ENCODE measurements at places on chromosomes 6 and 20.

GRCh38 chr6:356828-357251 lies 34.7 kb upstream of the IRF4 start:
- no peaks in the 10 kb centered on the region for H3K36me3 ChIP-seq
- no peak for DNase-seq
- H3K4me3 ChIP-seq, result no peak overlapping the region
- no peaks in the 10 kb centered on the region for H3K4me1 ChIP-seq
- no peaks in the 10 kb centered on the region for H3K27me3 ChIP-seq
- H3K27ac ChIP-seq, result no peak overlapping the region

DNA sequence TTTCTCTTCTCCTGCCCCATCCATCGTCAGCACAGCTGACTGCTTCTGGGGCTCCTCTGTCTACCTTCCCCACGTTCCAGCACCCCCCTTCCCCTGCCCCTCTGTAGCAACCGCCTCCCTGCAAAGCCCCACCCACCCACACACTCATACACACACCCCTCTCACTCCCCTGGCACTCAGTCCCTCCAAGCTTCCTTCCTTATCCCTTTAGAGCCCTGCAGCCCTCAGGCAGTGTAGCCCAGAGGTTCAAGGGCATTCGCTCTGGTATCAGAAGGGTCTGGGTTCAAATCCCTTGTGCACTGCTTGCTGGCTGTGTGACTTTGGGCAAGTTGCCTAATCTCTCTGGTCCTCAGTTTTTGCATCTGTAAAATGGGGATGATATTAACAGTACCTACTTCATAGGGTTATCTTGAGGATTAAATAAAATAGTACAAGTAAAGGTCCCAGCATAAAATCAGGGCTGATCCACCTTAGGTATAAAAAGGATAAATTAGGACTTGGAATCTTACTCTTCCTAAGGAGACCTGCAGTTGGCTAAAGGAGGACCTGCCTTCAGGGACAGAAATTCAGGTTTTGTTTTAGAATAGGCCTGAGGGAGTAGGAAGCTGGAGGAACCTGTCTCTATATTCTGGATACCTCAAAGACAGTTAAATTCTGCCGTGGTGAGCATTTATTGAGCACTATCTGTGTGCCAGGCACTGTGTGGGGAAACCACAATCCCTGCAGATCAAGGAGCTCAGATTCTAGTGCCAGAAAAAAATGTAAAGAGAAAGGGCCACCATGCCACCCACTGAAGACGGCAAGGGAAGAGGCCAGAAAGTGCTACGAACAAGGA lies 94.1 kb downstream of the SNX5 start:
- peaks cover 31% of the 10 kb centered on the region for H3K4me1 ChIP-seq
- H3K27me3 ChIP-seq, result no peaks in the 10 kb centered on the region
- no peaks in the 10 kb centered on the region for H3K36me3 ChIP-seq
- H3K4me3 ChIP-seq, result peak overlapping the region; percentile 43

DNA sequence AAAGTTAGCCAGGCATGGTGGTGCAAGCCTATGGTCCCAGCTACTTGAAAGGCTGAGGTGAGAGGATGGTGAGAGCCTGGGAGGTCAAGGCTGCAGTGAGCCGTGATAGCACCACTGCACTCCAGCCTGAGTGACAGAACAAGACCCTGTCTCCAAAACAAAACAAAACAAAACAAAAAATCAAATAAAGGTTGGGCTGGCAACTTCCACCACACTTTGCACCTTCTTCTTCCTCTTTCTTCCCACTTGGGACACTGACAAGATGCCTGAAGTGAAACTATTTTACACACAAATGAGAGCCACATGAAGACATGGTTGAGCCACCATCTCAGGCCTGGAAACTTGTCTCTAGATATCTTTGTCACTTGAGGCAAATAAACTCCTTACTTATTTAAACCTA lies 53.8 kb upstream of the CCDC28A start:
- H3K27ac ChIP-seq, result no peak overlapping the region
- DNase-seq, result no peak
- peaks cover 13% of the 10 kb centered on the region for H3K4me1 ChIP-seq
- no peaks in the 10 kb centered on the region for H3K36me3 ChIP-seq
- H3K27me3 ChIP-seq, result no peaks in the 10 kb centered on the region

- H3K27me3 ChIP-seq, result no peaks in the 10 kb centered on the region
- H3K4me1 ChIP-seq, result no peaks in the 10 kb centered on the region
- no peaks in the 10 kb centered on the region for H3K36me3 ChIP-seq
- no peak overlapping the region for H3K27ac ChIP-seq
These were observed 514.2 kb downstream of the C6orf118 start for GRCh38 chr6:164795056-164795815.

DNA sequence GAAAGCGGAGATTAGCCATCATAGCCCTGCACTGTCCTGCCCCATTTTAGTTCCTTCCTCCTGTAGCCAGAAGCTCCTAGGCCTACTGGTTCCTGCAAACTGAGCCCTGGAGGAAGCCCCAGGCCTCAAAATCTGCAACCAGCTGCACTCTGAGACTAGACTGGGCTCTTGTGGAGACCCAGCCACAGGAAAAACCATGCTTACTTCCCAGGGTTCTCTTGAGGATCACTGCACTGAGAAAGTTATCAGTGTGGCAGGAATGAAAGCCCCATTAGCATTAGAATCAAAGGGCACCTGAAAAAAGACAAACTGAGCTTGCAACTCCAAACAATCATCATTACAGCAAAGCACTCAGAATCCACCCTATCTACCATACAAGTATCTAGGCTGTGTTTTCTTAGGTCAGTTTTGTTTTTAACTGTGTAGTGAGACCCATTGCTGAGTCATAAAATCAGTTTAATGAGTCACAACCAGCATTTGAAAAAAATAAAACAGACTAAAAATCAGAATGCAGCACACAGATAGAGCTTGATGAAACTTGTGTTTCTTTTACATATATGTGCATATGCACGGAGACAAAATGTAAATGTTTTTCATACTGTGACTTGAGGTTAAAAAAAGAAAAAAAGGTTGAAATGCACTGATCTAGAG lies 91.0 kb downstream of the UNC5CL start:
- no peaks in the 10 kb centered on the region for H3K36me3 ChIP-seq
- peak overlapping the region; percentile 25 for H3K27ac ChIP-seq
- peak; percentile 93 for DNase-seq
- H3K4me3 ChIP-seq, result no peak overlapping the region
- no peaks in the 10 kb centered on the region for H3K27me3 ChIP-seq
- peaks cover 37% of the 10 kb centered on the region for H3K4me1 ChIP-seq

- no peak for DNase-seq
- H3K4me1 ChIP-seq, result peaks cover 7% of the 10 kb centered on the region
- H3K36me3 ChIP-seq, result peaks cover 5% of the 10 kb centered on the region
- H3K27me3 ChIP-seq, result no peaks in the 10 kb centered on the region
- peak overlapping the region; percentile 93 for H3K4me3 ChIP-seq
- peak overlapping the region; percentile 75 for H3K27ac ChIP-seq
These were observed 653 bp downstream of the NAA20 start for GRCh38 chr20:20017844-20018185.

- H3K27me3 ChIP-seq, result peaks cover 4% of the 10 kb centered on the region
- no peaks in the 10 kb centered on the region for H3K36me3 ChIP-seq
- DNase-seq, result no peak
- no peak overlapping the region for H3K4me3 ChIP-seq
These were observed 25.4 kb downstream of the ANKEF1 start for GRCh38 chr20:10060226-10060625.

DNA sequence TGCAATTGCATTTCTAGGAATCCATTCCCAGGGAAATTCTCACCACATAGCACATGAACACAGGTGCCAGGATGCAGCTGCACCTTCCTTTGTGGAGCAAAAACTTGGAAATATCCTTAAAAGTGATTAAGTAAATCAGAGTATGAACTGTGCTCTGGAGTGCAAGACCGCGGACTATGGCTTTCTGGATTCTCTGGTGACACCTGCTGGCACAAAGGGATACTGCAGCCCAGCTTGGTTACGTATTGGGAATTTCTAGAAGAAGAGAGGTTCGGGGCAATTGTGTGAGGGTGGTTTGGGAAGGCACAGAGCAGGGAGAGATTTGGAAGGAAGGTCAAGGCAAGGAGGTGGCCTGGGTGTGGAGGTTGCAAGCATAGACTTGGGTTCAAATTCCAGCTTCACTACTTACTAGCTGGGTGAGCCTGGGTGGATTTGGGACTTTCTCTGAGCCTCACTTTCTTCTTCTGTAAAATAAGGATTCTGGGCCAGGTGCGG lies 15.9 kb upstream of the PEDS1 start:
- H3K27ac ChIP-seq, result no peak overlapping the region
- H3K4me1 ChIP-seq, result peaks cover 31% of the 10 kb centered on the region
- no peak overlapping the region for H3K4me3 ChIP-seq
- no peaks in the 10 kb centered on the region for H3K36me3 ChIP-seq
- DNase-seq, result peak; percentile 93

DNA sequence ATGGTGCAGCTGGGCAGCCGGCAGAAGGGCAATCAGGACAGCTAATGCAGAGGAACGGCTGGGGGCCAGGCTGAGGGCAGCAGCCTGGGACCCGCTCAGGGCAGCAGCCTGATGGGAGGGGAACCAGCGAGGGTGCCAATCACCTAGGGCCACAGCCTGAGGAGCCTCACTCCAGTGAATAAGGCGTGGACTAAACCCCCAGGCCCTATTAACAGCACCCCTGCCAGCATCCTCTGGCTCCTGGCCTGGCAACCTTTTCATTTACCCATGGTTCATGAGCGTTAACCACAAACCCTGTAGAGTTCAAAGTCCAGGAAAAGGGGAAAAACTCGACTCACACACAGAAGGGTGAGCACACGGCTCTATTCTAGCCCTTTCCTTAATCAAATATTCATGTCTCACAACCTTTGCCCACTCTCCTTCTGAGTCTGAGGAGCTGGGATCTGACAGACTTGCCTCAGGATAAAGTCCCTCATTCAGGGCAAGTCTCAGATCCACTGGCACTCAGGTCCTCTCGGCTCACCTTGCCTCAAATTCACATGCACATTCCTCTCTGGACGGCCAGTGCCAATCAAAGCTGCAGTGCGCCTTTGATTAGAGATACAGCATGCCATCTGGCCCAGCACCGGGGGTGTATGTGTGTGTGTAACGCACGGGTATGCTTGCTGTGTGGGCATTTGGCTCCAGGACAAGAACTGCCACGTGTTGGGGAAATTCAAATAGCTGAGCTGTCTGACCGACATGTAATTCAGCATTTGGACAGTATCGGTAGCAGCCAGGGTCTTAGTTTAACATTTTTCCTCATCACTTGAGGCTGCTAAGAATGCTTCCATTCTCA lies 86.9 kb upstream of the TRAF3IP2 start:
- H3K27ac ChIP-seq, result no peak overlapping the region
- H3K27me3 ChIP-seq, result no peaks in the 10 kb centered on the region
- H3K36me3 ChIP-seq, result peaks cover 60% of the 10 kb centered on the region
- H3K4me3 ChIP-seq, result no peak overlapping the region
- no peaks in the 10 kb centered on the region for H3K4me1 ChIP-seq

DNA sequence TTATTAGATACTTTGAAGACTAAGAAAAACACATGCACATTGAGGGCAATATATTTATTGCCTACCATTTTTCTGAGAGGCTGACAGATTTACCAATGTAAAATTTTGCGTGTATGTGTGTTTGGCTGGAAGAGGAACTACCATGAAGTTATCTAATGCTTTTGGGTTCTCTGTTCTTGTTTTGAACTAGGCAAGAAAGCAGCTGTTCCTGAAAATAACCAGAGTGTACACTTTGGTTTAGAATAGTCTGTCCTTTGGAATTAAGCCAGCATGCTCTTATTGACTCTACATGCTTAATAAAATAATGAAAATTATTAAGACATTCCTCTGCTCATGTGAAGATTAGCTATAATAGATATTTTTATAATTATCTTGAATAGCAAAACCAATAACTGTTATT lies 129.2 kb downstream of the MYB start:
- peaks cover 6% of the 10 kb centered on the region for H3K36me3 ChIP-seq
- no peak for DNase-seq
- no peak overlapping the region for H3K4me3 ChIP-seq
- H3K27ac ChIP-seq, result no peak overlapping the region
- peaks cover 9% of the 10 kb centered on the region for H3K4me1 ChIP-seq
- H3K27me3 ChIP-seq, result no peaks in the 10 kb centered on the region

- H3K36me3 ChIP-seq, result no peaks in the 10 kb centered on the region
- no peaks in the 10 kb centered on the region for H3K27me3 ChIP-seq
- DNase-seq, result no peak
These were observed 96.6 kb downstream of the HAO1 start for GRCh38 chr20:7843613-7844012.

DNA sequence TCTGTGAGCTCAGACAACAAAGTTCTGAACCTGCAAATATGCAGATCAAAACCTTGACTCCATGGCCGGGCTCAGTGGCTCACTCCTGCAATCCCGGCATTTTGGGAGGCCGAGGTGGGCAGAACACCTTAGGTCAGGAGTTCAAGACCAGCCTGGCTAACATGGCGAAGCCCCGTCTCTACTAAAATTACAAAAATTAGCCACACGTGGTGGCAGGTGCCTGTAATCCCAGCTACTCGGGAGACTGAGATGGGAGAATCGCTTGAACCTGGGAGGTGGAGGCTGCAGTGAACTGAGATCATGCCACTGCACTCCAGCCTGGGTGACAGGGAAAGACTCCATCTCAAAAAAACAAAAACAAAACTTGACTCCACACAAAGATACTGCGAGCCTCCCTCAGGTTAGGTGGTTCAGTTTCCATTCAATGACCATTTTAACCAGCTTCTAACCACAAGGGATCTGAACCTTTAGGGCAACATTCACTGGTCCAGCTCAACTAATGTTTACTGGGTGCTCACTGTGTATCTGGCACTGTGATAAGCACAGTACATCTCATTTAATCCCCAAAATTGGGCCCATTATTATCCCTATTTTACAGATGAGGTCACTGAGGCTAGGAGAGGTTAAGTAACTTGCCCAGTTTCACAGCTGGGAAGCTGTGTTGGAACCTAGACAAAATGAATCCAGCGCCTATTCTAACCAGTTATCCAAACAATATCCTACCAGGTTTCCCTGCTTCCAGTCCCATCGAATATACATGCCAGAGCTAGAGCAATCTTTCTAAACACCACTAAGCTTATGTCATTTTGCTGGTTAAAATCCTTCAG lies 1.8 kb downstream of the SNRPB start:
- peaks cover 23% of the 10 kb centered on the region for H3K4me1 ChIP-seq
- H3K36me3 ChIP-seq, result peaks cover 48% of the 10 kb centered on the region
- peak overlapping the region; percentile 96 for H3K4me3 ChIP-seq
- DNase-seq, result no peak

DNA sequence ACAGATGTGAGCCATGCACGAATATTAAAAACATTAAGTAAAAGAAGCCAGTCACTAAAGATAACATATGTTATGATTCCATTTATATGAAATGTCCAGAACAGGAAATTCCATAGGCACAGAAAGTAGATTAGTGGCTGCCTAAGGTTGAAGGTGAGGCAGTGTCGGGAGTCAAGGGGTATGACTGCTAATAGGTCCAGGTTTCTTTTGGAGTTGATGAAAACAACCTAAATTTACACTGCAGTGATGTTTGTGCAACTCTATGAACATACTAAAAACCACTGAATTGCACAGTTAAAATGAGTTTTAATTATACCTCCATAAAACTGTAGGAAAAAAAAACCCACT lies 14.4 kb downstream of the SRPK1 start:
- H3K27ac ChIP-seq, result peak overlapping the region; percentile 19
- H3K36me3 ChIP-seq, result peaks cover 15% of the 10 kb centered on the region
- DNase-seq, result no peak
- H3K4me3 ChIP-seq, result no peak overlapping the region
- no peaks in the 10 kb centered on the region for H3K27me3 ChIP-seq
- H3K4me1 ChIP-seq, result peaks cover 11% of the 10 kb centered on the region
